ENCODE measurements at places on chromosomes 2 and 18.

- DNase-seq = no peak
Observed at GRCh38 chr2:225112362-225113126, 70.3 kb upstream of the DOCK10 start.

- no peak for DNase-seq
Observed at GRCh38 chr2:184680825-184681224, 82.5 kb downstream of the ZNF804A start.

GRCh38 chr2:216501854-216502253 is 3.2 kb downstream of the RPL37A start:
- no peak for DNase-seq

DNA sequence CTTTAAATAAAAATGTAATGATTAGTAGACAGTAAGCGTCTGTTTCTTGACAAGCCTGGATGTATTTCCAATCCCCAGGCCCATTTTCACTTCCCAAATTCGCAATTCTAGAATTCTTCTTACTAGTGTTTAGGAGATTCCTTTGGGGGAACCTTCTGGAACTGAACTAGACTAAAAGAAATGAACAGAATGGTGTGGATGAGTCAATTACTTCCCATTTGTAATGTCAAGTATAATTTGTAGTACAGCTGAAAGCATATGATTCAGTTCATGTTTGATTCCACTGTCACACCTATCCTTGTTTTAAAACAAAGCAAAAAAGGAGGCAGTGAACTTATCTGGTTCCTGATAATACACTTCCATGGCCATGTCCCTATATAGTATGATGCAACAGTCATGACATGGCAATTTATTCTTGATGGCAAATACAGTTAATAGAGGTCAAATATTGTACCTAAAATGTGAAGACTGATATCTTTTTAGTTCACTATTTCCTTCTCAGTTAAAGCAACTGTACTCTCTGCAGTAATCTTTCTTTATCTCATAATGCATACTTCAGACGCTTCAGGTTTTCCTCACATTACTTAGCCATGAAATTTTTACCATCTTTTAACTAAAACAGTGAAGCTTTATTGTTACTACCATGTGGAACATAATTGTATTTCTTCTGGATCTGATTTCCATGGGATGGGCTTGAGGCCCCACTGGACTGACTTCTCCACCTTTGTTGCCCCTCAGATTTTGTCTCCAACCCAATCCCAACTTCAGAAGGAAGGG is 2.0 kb downstream of the IDH1 start:
- no peak for DNase-seq

GRCh38 chr2:216777637-216778273 is 82.1 kb downstream of the TNP1 start:
- DNase-seq = no peak

GRCh38 chr2:158504088-158504487 is 47.3 kb downstream of the PKP4 start:
- DNase-seq = no peak

- DNase-seq = peak; percentile 56
Observed at GRCh38 chr2:218733171-218734021, 22.8 kb downstream of the TTLL4 start.

- DNase-seq = no peak
Observed at GRCh38 chr18:28256166-28256565, 79.2 kb upstream of the CDH2 start.

- DNase-seq = no peak
Observed at GRCh38 chr2:25009954-25010353, 31.9 kb upstream of the EFR3B start.

DNA sequence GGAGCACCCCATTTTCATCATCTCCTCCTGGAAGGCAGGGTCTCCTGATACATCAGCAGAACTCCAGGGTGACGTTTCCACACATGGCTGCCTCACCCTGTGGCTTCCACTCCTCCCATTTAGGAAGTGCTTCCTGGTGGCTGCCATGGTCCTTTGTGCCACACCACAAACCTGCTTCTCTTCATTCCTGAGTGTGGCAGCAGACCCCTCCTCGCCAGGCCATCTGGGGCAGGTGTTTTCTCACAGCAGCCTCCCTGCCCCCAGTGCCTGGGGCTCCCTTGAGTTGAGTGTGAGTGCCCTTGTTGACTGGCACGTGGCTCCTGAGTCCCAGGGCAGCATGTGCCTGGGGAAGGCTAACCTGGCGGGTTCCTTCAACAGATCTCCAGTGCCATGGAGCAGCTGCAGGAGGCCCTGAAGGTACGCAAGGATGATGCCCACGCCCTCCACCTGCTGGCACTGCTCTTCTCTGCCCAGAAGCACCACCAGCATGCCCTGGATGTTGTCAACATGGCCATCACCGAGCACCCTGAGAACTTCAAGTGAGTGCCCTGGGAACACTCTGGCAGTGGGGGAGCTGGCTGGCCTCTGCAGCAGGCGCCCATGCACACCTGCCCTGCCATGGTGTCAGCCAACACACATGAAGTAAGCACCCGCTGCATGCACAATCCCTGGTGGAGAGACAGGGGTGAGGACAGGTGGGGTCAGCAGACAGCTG is 113.4 kb upstream of the MCFD2 start:
- no peak for DNase-seq

- DNase-seq = no peak
Observed at GRCh38 chr2:45554073-45554741, 56.9 kb downstream of the SRBD1 start.

DNA sequence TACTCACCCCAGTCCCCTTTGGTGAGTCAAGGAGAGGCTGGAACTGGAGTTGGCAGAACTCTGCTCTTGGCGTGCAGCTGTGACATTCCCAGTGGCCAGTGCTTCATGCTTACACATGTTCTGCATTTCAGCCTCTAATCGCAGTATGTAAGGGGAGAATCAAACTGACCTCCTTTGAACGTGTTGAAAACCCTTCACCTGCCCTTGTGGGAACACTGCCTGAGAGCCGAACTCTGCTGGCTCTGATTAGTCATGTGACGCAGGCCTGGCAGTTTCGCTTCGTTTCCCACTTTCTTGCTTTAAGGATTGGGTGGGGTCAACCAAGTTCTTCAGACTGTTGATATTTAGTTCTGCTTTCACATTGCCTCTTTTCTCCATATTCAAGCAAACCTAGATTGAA is 173.8 kb upstream of the BCL2L11 start:
- DNase-seq = no peak

GRCh38 chr2:207133458-207133819 is 32.3 kb downstream of the KLF7 start:
- no peak for DNase-seq

- DNase-seq = no peak
Observed at GRCh38 chr2:186702501-186702900, 8.6 kb downstream of the FAM171B start.

- no peak for DNase-seq
Observed at GRCh38 chr2:32735348-32735747, 107.5 kb downstream of the TTC27 start.

GRCh38 chr2:122194546-122194945 is 439.1 kb downstream of the TSN start:
- no peak for DNase-seq

GRCh38 chr2:232903989-232904388 is 33.9 kb downstream of the SNORC start:
- no peak for DNase-seq

DNA sequence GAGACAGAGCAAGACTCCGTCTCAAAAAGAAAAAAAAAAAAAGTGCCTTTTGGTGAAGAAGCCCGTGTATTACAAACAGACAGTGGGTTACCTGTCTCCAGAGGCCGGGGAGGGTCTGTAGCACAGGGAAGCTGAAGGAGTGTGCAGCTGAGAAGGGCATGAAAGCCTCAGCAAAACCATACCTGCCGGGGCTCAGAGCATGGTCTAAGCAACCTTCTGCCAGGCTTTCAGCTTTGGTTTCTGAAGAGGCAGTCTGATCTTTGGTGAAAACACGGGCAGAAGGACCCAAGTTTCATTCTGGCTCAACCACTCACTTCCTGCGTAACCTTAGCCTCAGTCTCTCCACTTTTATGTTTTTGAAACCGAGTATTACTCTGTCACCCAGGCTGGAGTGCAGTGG is 21.5 kb downstream of the SH2D6 start:
- no peak for DNase-seq

- no peak for DNase-seq
Observed at GRCh38 chr2:185391543-185391942, 347.1 kb upstream of the FSIP2 start.

DNA sequence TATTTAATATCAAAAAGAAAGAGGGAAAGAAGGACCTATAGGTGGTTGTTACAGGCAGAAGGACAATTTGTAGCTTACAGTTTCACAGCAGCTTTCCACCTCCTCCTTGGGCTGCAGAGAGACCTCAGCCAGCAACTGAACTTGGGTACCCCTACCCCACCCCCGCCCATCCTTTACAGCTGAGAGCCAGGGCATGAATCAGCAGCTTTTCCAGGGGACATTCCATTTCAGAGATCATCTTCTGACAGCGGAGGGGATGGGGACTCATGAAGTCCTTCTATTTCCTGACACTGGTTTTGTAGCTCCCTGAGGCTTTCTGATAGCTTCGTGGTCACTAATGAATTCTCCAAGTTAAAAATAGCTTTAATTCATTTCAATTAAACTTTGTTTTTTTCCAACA is 96.4 kb downstream of the ITGB1BP1 start:
- no peak for DNase-seq

- no peak for DNase-seq
Observed at GRCh38 chr2:179744401-179744800, 117.0 kb downstream of the ZNF385B start.

GRCh38 chr2:85134255-85134895 is 1.2 kb downstream of the TCF7L1 start:
- DNase-seq = no peak

DNA sequence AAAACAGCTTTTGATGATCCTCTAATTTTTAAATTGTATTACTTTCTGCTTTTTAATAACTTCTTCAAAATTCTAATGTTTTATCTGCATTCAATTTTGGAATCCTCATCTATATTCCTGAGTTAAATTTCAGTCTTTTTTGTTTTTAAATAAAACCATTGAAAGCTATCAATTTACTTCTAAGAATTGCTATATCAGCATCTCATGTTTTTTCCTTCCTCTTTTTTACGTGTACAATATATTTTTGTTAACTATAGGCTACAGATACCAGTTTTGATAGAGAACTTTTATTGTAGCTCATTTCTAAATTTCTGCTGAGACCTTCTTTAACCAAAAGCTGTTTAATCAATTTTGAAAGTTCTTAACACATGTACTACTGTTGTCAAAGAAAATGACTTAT is 84.5 kb downstream of the SS18 start:
- no peak for DNase-seq

DNA sequence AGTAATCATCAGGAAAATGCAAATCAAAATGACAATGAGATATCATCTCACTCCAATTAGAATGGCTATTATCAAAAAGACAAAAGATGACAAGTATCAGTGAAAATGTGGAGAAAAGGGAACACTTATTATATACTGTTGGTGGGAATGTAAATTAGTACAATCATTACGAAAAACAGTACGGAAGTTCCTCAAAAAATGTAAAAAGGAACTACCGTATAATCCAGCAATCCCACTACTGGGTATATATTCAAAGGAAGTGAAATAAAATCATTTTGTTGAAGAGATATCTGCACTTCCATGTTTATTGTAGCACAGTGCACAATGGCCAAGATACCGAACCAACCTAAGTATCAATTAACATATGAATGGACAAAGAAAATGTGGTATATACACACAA is 52.4 kb upstream of the TEX51 start:
- DNase-seq = no peak

DNA sequence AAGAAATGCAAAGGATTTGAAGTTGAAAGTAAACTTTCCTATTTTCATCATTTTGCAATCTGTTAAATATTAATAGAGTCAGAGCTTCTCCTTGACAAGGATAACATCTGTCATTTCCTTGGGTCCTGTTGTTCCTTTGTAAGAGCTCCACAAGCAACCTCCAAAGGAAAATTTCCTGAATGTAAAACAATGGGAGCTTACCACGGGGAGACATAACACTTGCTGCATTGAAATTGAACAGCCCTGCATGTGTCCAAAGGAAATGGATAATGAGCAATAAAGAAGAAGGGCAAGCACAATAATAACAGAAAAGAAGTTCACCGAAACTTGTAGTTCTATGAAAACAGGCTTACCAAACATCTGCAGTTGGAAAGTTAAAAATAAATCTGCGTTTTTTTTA is 42.0 kb upstream of the SCG2 start:
- no peak for DNase-seq

DNA sequence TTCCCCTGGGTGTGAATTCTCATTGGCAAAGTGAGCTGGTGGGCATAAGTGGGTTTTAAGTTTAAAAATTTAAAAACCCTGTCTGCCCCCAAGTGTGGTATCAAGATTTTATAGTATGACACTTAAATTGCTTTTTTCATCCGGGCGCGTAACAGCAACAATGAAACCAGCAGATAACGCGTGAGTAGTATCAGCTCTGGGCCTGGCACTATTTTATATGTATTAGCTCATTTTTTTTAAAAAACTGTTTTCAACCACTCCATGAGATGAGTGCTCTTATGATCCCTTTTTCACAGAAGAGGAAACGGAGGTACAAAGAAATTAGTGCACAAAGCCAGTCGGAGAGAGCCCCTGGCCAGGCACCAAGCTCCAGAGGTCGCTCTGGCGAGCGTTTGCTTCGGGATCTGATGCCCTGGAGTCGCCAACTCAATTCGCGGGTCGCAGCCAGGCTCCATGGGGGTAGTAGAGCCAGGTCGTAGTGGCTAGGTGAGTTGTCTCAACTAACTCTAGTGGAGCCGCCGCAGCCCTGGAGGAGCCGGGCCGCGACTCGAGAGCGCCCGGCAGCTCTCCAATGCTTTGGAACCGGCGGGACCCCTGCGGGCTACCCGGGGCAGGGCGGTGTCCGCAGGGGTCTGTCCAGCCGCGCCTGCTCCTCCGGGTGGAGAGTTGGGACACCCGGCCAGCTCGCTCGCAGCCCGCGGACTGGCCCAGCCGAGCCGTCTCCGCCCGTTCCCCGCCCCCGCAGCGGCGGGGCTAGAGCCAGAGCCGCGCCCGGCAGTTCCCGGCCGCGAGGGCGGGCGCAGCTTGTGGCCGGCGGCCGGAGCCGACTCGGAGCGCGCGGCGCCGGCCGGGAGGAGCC is at the start of gene IL1R1:
Gene IL1R1, plus strand, starts transcription at position 777 of the 859 bp plus-strand sequence. CDS start 14,979 bp downstream, outside the sequence.
- no peak for DNase-seq

DNA sequence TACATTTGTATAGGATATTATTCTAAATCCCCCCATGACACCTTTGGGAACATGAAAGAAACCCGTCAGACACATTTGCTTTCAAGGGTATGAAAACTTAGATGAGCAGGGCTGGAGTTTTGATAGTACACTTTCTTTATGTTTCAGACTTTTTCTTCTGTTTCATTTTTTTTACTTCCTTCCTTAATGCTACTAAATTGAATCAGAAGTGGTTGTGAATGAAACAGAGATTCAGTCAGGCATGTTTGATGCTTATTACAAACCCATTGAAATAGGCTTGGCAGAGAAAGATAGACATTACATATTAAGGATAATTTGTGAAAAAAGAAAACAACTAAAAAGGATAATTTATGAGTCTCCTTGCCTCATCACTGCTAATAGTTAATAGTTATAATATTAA is 26.8 kb downstream of the SLC30A6 start:
- no peak for DNase-seq

GRCh38 chr2:190524928-190525327 is 9.6 kb downstream of the NEMP2 start:
- DNase-seq = no peak

DNA sequence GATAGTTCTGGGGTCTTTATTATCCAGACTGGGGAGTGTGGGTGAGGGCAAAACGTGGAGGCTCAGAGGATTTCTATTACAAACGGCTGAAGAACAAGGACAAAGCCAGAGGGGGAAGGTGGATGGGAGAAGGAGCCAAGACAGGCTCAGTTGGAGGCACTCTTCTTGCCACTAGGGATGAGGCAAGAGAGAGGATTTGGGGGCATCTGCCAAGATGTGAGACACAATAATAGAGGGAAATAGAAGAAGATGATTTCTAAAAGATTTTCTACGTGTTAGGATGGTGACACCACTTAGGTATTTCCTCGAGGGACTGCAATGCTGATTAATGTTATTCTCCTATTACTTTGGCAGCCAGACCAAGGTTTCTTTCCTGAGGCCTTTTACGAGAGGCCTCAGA is 71.8 kb downstream of the APOB start:
- no peak for DNase-seq
